ENCODE measurements at places on chromosomes 1 and 21. TPM values are rescaled to one million over a fixed set of nuclear protein-coding genes. Genes with fewer than 3 reads are reported as not detected.

The GGPS1 gene
- 39.1 TPM for total RNA-seq

DNA sequence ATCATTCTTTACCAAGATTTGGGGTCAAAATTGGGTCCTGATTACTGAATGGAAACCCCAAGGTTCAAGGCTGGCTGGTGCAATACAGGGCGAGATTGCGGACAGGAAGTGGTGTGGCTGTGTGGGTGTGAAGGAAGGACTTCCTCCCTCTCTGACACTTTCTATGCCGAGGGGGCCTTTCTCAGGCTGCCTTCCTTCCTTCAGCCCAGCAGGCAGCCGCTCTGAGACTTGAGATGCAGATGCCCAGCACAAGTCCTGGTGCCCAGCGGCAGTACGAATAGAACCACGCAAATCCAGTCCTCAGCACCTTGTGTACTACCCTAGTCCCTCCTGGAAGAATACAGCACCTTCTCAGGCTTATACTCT is 16.3 kb downstream of the BATF3 start:
- H3K27ac ChIP-seq = no peak overlapping the region
- H3K27me3 ChIP-seq = no peaks in the 10 kb centered on the region
- H3K36me3 ChIP-seq = no peaks in the 10 kb centered on the region
- H3K4me3 ChIP-seq = no peak overlapping the region

The PRDM16 gene
- 1.5 TPM for total RNA-seq

DNA sequence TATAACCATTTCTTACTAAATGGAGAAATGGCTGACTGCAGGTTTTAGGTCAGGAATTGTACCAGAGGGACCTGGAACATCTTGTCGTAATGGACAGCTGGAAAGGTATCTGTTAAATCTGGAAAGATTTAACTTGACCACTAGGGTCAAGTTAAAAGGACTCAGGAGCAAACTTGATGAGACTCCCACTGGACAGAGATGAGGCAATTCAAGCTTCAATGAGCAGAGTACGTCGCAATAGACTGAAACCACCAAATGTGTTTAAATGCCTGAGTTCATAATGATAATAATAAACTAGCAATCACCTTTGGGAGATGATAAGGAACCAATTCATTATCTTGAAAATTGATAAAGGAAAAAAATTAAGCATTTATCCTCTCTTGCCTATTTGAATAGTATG is 8.7 kb downstream of the IFNLR1 start:
- no peak overlapping the region for H3K4me3 ChIP-seq
- no peaks in the 10 kb centered on the region for H3K4me1 ChIP-seq
- DNase-seq = no peak
- H3K27me3 ChIP-seq = peaks cover 19% of the 10 kb centered on the region
- no peak overlapping the region for H3K27ac ChIP-seq

The ACTL8 gene
- total RNA-seq = 2.0 TPM

DNA sequence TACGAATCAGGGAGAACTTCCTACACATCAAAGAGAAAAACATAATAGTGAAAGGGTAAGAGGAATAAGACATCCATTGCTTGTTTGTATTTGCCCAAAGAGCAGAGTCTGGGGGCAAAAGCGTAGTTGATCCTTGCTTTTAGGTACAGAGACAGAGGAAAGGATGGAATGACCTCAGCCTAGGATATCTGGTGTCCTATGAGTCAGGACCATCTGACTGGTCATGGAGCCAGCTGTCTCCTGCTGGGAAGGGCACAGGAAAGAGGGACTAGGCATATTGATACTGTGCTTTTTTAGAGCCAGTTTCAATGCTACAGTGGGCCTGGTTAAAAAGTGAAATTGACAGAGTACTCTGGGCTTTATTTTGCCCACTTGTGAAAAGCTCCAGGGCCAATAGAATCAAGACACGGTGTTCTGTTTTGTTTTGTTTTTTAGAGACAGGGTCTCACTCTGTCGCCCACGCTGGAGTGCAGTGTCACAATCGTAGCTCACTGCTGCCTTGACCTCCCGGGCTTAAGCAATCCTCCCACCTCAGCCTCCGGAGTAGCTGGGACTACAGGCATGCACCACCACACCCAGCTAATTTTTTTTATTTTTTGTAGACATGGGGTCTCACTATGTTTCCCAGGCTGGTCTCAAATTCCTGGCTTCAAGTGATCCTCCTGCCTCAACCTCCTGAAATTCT is 3.2 kb downstream of the PLEKHO1 start:
- H3K27me3 ChIP-seq = no peaks in the 10 kb centered on the region
- peak overlapping the region; percentile 89 for H3K4me3 ChIP-seq
- peak overlapping the region; percentile 47 for H3K27ac ChIP-seq
- peaks cover 37% of the 10 kb centered on the region for H3K36me3 ChIP-seq

DNA sequence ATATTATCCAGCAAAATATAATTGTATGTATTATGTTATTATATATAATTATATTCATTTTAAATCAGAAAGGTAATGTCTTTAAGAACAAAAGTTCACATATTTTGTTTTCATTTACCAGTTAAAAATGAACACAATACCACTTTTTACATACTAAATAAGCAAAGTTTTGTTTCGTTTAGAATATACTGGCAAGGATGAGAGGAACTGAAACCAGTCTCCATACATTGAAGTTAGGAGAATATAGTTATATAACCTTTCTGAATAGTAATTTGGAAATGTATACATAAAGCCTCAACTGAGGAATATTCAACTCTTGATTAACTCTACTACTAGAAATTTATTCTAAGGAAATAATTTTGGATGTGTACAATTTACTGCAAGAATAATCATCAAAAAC is 110.5 kb downstream of the ZNF644 start:
- no peak overlapping the region for H3K27ac ChIP-seq
- H3K36me3 ChIP-seq = peaks cover 9% of the 10 kb centered on the region
- no peaks in the 10 kb centered on the region for H3K27me3 ChIP-seq
- no peak for DNase-seq
- H3K4me3 ChIP-seq = no peak overlapping the region

GRCh38 chr1:44660176-44660575 is 14.1 kb downstream of the TMEM53 start:
- no peaks in the 10 kb centered on the region for H3K36me3 ChIP-seq
- DNase-seq = no peak
- no peaks in the 10 kb centered on the region for H3K4me1 ChIP-seq
- H3K4me3 ChIP-seq = no peak overlapping the region

The LMX1A gene
- not detected for total RNA-seq

- H3K4me1 ChIP-seq = peaks cover 19% of the 10 kb centered on the region
- DNase-seq = peak; percentile 72
- H3K36me3 ChIP-seq = no peaks in the 10 kb centered on the region
- no peak overlapping the region for H3K27ac ChIP-seq
- no peaks in the 10 kb centered on the region for H3K27me3 ChIP-seq
These were observed 110.8 kb downstream of the GREM2 start for GRCh38 chr1:240501115-240501514.

GRCh38 chr1:2345297-2346075 is 45.9 kb downstream of the MORN1 start:
- H3K4me3 ChIP-seq = no peak overlapping the region
- no peak for DNase-seq

DNA sequence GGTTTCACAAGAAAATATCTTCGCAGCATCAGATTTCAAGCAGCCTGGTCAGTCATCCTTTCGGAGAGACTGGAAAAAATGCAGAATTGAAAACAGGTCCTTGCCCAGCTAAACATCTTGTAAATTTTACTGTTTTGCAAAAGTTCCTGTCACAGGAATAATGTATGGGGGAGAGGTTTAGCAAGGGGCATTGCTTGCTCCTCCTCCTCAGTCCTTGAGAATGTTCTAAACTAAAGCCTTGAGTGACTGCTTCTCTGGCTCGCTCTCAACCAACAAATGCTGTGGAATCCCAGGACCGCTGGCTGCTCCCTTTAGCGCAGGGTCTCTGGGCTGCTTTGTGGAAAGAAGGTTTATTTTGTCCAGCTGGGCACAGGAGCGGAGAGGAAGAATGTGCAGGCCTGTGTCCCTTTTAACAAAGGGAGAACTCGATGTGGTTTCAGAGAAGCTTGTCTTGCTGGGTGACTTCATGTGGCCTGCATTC is 33.6 kb upstream of the FHAD1 start:
- DNase-seq = peak; percentile 19
- no peak overlapping the region for H3K4me3 ChIP-seq
- H3K36me3 ChIP-seq = no peaks in the 10 kb centered on the region
- H3K4me1 ChIP-seq = peaks cover 4% of the 10 kb centered on the region

GRCh38 chr1:15618077-15618654 is 908 bp downstream of the DDI2 start:
- H3K4me1 ChIP-seq = peaks cover 25% of the 10 kb centered on the region
- H3K27me3 ChIP-seq = no peaks in the 10 kb centered on the region
- no peak for DNase-seq
- no peaks in the 10 kb centered on the region for H3K36me3 ChIP-seq

DNA sequence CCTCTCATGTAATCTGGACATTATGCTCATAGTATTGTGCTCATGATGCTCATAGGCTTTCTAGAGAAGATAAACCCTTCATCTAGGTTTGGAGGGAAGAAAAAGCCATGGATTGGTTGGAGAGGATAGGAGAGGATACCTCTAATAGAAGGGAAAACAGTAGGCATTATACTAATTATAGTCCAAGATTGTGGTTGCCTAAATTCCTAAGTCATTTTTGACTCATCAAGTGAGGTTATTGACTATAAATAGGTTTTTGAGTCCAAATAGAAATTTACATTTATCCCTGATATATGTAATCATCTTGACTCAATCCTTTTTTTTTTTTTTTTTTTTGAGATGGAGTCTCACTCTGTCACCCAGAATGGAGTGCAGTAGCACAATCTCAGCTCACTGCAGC is 5.0 kb downstream of the SYT11 start:
- H3K4me3 ChIP-seq = no peak overlapping the region
- no peaks in the 10 kb centered on the region for H3K27me3 ChIP-seq
- H3K27ac ChIP-seq = no peak overlapping the region
- peak; percentile 24 for DNase-seq
- H3K4me1 ChIP-seq = peaks cover 14% of the 10 kb centered on the region

- no peak overlapping the region for H3K27ac ChIP-seq
- H3K27me3 ChIP-seq = peaks cover 26% of the 10 kb centered on the region
- no peaks in the 10 kb centered on the region for H3K36me3 ChIP-seq
- H3K4me1 ChIP-seq = no peaks in the 10 kb centered on the region
These were observed 24.3 kb downstream of the UBE2Q1 start for GRCh38 chr1:154533952-154534844.

The HLCS gene
- total RNA-seq = 20.9 TPM

DNA sequence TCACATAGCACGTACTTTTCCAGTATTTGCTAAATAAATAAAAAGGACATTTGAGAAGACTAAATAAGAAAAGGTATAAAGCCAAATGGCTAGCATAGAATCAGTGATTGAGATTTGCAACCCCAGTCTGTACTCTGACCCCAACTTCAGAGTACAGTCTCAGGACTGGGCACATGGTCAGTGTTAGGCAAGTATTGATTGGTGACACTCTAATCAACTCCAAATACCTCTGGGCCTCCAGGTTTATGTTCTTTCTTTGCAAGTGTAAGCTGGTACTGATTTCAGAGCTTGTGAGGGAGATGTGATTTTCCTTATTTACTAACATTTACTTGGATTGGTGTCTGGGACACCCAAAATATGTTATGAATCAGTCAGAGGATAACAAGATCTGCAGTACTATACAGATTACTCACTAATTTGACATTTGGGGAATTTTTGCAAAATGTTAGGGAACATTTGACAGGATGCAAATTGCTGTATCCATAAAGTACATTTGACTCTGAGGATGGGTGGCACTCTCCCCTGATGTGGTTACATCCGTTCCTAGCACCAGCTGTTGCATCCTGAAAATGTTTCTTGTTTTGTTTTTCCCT is 34.2 kb downstream of the LMO4 start:
- no peaks in the 10 kb centered on the region for H3K27me3 ChIP-seq
- no peak overlapping the region for H3K4me3 ChIP-seq
- no peaks in the 10 kb centered on the region for H3K4me1 ChIP-seq
- H3K36me3 ChIP-seq = no peaks in the 10 kb centered on the region

DNA sequence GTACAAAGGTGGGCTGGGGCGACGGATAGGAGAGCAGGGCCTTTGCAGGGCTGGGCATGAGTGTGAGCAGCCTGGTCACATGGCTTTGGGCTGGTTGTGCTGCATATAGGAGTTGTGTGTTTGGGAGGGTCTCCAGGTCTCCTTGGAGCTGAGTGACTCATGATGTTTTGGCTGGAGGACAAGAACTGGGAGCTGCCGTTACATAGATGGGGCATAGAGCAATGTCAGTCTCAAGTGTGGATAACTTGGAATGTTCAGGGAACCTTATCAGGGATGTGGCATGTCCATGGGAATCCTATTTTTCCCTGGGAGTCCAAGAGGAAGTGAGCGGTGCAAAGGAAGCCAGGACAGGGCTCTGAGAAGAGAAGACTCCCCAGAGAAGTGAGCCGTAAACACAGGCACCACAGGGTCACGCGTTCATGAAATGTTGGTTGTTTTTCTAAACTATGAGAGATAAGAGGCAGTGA is 136.4 kb upstream of the KCNE2 start:
- H3K36me3 ChIP-seq = no peaks in the 10 kb centered on the region
- no peak overlapping the region for H3K27ac ChIP-seq
- H3K4me3 ChIP-seq = no peak overlapping the region
- peak; percentile 66 for DNase-seq
- peaks cover 2% of the 10 kb centered on the region for H3K27me3 ChIP-seq

DNA sequence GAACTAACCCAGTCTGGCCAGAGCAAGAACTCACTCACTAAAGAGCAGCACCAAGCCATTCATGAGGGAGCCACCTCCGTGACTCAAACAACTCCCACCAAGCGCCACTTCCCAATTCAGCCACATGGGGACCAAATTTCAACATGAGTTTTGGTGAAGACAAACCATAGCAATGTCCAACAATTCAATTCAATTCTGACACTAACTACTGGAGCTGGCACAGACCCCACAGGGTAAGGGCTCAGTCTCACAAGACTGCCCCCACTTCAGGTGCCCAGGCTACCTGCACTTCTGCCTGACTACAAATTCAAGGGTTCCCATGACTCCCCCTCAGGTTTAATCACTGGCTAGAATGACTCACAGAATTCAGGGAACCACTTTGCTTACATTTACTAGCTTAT is 48.8 kb upstream of the RAP1A start:
- DNase-seq = no peak
- no peaks in the 10 kb centered on the region for H3K36me3 ChIP-seq
- H3K4me3 ChIP-seq = no peak overlapping the region
- no peaks in the 10 kb centered on the region for H3K27me3 ChIP-seq
- H3K27ac ChIP-seq = no peak overlapping the region

GRCh38 chr1:219367496-219367895 is 193.8 kb downstream of the LYPLAL1 start:
- H3K27me3 ChIP-seq = no peaks in the 10 kb centered on the region
- DNase-seq = no peak
- no peak overlapping the region for H3K4me3 ChIP-seq
- H3K36me3 ChIP-seq = no peaks in the 10 kb centered on the region
- no peaks in the 10 kb centered on the region for H3K4me1 ChIP-seq

The LCE3E gene
- not detected for total RNA-seq

GRCh38 chr1:33060579-33061083 is 20.3 kb upstream of the AZIN2 start:
- no peaks in the 10 kb centered on the region for H3K36me3 ChIP-seq
- H3K4me3 ChIP-seq = no peak overlapping the region
- DNase-seq = peak; percentile 98
- H3K27ac ChIP-seq = peak overlapping the region; percentile 36

GRCh38 chr1:214463596-214463995 is 87.8 kb downstream of the PTPN14 start:
- H3K36me3 ChIP-seq = peaks cover 9% of the 10 kb centered on the region
- no peak for DNase-seq
- no peak overlapping the region for H3K4me3 ChIP-seq

The AQP10 gene
- total RNA-seq = not detected

GRCh38 chr1:16913181-16913832 is 8.4 kb upstream of the CROCC start:
- peak overlapping the region; percentile 66 for H3K4me3 ChIP-seq
- H3K27ac ChIP-seq = no peak overlapping the region
- no peak for DNase-seq
- H3K4me1 ChIP-seq = peaks cover 8% of the 10 kb centered on the region

- DNase-seq = no peak
- peak overlapping the region; percentile 94 for H3K27ac ChIP-seq
- peak overlapping the region; percentile 91 for H3K4me3 ChIP-seq
- no peaks in the 10 kb centered on the region for H3K27me3 ChIP-seq
- peaks cover 10% of the 10 kb centered on the region for H3K36me3 ChIP-seq
These were observed 642 bp upstream of the SLC16A1 start for GRCh38 chr1:112956544-112957132.

Data from astrocyte (in vitro differentiated cells and primary cell).